Breast epithelium (tissue), 4 donors: ENCODE measurements at places on chromosomes 7 and 10. TPM values are rescaled to one million over a fixed set of nuclear protein-coding genes. Genes with fewer than 3 reads are reported as not detected.

DNA sequence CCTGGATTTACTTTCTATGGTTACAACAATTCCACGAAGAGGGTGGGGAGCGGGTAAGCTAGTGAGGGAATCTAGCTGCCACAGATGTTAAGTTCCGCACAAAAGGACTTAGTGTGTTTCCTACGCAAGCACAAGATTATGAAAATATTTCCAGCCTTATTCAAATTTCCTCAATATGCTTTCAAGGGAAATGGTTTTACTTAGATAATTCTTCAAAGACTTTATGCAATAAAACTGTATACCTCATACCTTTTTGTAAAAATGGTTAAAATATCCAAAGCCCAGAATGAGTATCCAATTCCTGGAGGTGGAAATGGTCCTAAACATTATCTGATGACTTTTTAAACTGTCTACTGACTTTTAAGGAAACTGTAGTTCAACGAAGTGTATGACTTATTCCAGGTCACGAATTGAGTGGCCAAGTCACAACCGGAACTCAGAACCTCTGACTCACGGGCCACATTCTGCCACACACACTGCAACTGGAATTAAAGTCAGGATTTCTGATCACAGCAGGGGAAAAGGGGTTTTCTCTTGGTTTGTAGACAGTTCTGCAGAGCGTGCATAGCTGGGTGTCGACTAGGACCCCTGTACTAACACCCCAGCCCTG, 20.2 kb upstream of the INSIG1 start:
- H3K27ac ChIP-seq: no peak overlapping the region
- no peaks in the 10 kb centered on the region for H3K36me3 ChIP-seq
- no peak for DNase-seq
- H3K4me1 ChIP-seq: no peaks in the 10 kb centered on the region

DNA sequence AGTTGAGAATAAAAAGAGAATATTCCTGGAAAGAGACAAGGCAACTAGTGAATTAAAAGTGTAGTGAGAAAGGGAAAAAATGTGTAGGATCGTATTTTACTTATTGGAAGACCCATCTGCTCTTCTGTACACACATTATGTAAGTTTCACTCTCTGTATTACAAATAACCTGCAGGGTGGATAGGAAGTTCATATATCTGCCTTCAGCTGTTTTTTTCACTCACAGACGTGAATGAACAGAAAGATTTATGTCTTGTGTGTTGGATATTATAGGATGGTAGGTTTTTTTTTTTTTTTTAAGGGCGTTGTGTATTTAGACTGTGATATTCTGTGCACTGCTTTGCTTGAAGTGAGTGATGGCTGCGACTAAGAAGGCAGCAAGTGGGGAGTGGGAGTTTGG, 266.5 kb downstream of the AUTS2 start:
- no peaks in the 10 kb centered on the region for H3K36me3 ChIP-seq
- H3K4me1 ChIP-seq: no peaks in the 10 kb centered on the region
- H3K4me3 ChIP-seq: no peak overlapping the region
- DNase-seq: no peak
- no peak overlapping the region for H3K27ac ChIP-seq
- H3K27me3 ChIP-seq: no peaks in the 10 kb centered on the region

DNA sequence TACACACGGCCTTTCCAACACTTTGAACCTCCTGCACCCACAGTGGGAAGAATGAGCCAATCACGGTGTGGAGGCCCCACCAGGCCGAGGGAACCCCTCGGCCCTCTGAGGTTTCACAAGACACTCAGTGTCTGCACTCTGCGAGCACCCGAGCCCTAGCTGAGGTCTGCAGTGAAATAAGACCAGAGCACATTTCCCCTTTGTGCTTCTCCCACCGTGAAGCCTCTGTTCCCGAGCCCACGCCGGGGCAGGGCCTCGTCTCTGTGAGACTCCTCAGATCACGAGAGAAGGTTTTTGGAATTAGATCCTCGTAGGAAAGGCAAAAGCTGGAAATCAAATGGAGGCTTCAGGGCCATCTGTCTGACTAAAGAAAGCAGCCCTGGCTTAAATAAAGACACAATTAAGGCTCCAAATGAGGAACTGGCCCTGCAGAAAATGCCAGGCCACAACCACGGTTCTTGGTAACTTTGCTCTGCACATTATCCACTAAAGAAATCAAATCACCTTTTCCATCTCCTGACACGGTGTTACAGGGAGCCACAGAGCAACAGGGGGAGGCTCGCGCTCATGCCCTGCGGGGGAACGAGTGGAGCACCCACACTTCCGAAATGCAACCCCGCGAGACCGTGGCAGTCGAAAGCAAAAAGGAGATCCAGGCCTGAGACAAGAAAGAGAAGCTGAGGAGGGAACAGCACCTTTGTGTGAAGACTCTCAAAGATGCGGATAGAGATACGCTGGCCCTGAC, 43.7 kb downstream of the FAM53B start:
- peak overlapping the region; percentile 70 for H3K27ac ChIP-seq
- peaks cover 38% of the 10 kb centered on the region for H3K4me1 ChIP-seq
- DNase-seq: no peak
- no peaks in the 10 kb centered on the region for H3K36me3 ChIP-seq

- no peak overlapping the region for H3K4me3 ChIP-seq
- no peak for DNase-seq
- H3K27me3 ChIP-seq: no peaks in the 10 kb centered on the region
- no peak overlapping the region for H3K27ac ChIP-seq
- no peaks in the 10 kb centered on the region for H3K4me1 ChIP-seq
These were observed 179.1 kb downstream of the ZMYND11 start for GRCh38 chr10:314381-314780.

DNA sequence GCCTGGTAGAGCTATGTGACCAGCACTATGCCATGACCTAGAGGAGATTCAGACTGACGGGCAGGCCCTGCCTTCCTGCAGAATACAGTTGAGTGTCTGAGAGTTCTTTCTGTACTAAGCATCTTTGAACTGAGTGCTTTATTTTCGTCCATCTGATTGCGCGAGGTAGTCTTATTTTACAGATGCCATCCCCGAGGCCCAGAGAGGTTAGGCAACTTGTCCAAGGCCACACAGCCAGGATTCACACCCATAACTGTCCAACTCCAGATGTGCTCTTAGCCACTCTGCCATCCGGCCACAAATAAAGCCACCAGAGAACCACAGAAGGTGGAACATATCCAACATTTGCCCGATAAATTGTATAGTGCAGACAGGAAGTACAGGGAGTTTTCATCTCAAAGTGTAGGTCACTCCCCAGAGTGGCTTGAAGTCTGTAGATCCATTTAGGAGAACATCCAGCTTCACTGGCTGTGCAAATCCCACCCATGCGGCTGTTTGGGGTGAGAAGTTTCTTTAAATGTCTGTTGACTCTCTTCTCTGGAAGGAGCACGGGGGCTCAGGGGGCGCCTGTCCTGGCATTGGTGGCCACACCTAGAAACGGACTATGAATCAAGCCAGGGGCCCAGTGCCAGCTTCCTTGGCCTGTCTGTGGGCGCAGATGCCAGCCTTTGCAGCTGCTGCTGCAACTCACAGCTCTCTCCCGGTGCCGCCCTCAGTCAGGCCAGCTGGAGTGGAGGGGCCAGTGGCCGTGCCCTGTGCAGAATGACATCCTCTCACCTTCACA, 11.1 kb downstream of the CHST3 start:
- peak overlapping the region; percentile 43 for H3K4me3 ChIP-seq
- H3K4me1 ChIP-seq: peaks cover 15% of the 10 kb centered on the region
- peak overlapping the region; percentile 85 for H3K27ac ChIP-seq
- DNase-seq: peak; percentile 50
- no peaks in the 10 kb centered on the region for H3K27me3 ChIP-seq

GRCh38 chr10:83657487-83657886, 481.8 kb upstream of the GHITM start:
- no peaks in the 10 kb centered on the region for H3K27me3 ChIP-seq
- no peak overlapping the region for H3K27ac ChIP-seq
- H3K4me1 ChIP-seq: no peaks in the 10 kb centered on the region
- H3K36me3 ChIP-seq: no peaks in the 10 kb centered on the region
- H3K4me3 ChIP-seq: no peak overlapping the region

- H3K4me1 ChIP-seq: peaks cover 4% of the 10 kb centered on the region
- no peaks in the 10 kb centered on the region for H3K36me3 ChIP-seq
- no peaks in the 10 kb centered on the region for H3K27me3 ChIP-seq
These were observed 45.2 kb upstream of the NPFFR1 start for GRCh38 chr10:70328967-70329366.

GRCh38 chr10:52652431-52653262, 119.9 kb downstream of the MBL2 start:
- no peaks in the 10 kb centered on the region for H3K36me3 ChIP-seq
- H3K27ac ChIP-seq: no peak overlapping the region
- H3K4me3 ChIP-seq: no peak overlapping the region
- H3K27me3 ChIP-seq: no peaks in the 10 kb centered on the region
- DNase-seq: no peak

GRCh38 chr10:78755063-78755701, 313.6 kb upstream of the ZMIZ1 start:
- H3K4me1 ChIP-seq: peaks cover 4% of the 10 kb centered on the region
- no peaks in the 10 kb centered on the region for H3K27me3 ChIP-seq
- DNase-seq: no peak
- no peak overlapping the region for H3K27ac ChIP-seq
- no peak overlapping the region for H3K4me3 ChIP-seq

The ZNF92 gene
- total RNA-seq: 7.7 TPM

The DNAJC12 gene
- 49.8 TPM for total RNA-seq

The FOXP2 gene
- total RNA-seq: 5.9 TPM

The CFAP43 gene
- 8.5 TPM for total RNA-seq
